ENCODE measurements at places on chromosomes 5 and 9.

DNA sequence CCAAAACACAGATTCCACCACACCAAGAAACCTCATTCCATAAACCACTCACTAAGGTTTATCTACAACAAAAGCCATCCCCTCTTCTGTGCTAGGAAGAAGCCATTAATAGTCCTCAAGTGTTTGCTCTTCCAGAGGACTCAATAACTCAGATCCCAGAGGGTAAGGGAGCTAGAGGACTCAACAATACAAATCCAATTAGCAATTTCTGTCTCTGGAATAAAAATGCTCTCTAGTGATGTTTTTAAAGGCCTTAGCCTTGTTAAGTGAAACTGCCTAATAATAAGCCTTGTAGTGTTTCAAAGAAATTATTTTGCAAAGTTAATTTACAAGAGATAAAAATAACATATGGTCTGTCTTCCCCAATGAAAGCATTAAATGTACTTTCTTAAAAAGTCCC lies 942.4 kb downstream of the CDH12 start:
- H3K36me3 ChIP-seq, result no peaks in the 10 kb centered on the region
- no peaks in the 10 kb centered on the region for H3K27me3 ChIP-seq
- H3K27ac ChIP-seq, result no peak overlapping the region
- H3K4me3 ChIP-seq, result no peak overlapping the region
- DNase-seq, result no peak
- no peaks in the 10 kb centered on the region for H3K4me1 ChIP-seq

DNA sequence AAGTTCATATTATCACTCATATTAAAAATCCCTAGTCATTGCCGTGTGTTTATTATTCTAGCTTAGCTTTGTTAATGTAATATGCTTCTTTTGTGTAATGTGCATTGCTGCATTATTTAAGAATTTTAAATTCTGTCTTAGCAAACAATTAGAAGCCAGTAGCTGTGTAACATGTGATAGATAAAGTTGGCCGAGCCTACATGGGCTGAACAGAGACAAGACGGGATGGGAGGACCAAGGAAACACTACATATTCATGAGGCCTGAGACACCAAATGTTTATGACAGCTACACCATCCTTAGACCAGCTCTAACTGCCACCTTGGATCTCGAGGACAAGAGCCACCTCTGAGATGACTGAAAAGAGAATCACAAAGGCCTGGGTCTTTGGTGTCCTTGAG lies 51.0 kb upstream of the COL15A1 start:
- DNase-seq, result no peak
- H3K36me3 ChIP-seq, result no peaks in the 10 kb centered on the region
- H3K4me3 ChIP-seq, result no peak overlapping the region
- no peaks in the 10 kb centered on the region for H3K27me3 ChIP-seq
- H3K27ac ChIP-seq, result no peak overlapping the region
- no peaks in the 10 kb centered on the region for H3K4me1 ChIP-seq

- H3K36me3 ChIP-seq, result no peaks in the 10 kb centered on the region
- no peaks in the 10 kb centered on the region for H3K4me1 ChIP-seq
- no peak within 1 kb of the TSS for H3K27ac ChIP-seq
- H3K27me3 ChIP-seq, result no peaks in the 10 kb centered on the region
- H3K4me3 ChIP-seq, result no peak within 1 kb of the TSS
Measured at GRCh38 chr5:139482050-139482889, at the start of gene STING1. STING1 (minus strand) TSS chr5:139482758; CDS start chr5:139481704, 1,054 bp downstream.

DNA sequence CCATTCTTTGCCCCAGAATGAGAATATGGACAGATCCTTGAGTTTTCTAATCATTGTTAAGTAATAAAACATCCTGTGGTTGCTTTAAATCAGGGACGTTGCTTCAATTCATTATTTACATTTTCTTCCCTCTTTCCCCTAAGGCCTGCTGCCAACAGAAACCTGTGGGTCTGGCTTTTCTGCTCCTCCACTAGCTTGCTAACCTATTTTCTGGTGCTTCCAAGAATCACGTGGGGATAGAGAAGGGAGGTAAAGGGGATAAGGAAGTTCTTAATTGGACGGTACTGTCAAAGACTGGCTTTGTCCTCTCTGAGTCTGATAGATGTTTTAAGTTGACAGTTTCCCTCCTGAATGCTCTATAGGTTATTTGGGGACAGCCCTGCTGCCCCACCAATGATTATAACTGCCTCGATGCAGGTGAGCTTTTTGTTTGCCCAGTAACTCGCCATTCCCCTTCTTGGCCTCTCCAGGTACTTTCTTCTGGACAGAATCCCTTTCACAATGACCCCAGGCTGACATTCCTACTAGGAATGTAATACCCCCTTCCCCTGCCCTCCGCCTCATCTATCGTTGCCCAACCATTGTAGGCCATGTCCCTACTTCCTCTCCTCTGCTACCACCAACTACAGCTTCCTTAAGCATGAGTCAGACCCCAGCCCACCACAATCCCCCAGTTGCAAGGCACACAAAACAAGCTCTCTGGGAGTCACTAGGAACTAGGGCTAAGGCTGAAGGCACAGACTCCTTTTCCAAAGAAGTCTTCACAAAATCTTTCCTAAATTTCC lies 19.9 kb upstream of the CPEB4 start:
- H3K36me3 ChIP-seq, result no peaks in the 10 kb centered on the region
- DNase-seq, result no peak
- no peak overlapping the region for H3K4me3 ChIP-seq
- no peaks in the 10 kb centered on the region for H3K27me3 ChIP-seq

DNA sequence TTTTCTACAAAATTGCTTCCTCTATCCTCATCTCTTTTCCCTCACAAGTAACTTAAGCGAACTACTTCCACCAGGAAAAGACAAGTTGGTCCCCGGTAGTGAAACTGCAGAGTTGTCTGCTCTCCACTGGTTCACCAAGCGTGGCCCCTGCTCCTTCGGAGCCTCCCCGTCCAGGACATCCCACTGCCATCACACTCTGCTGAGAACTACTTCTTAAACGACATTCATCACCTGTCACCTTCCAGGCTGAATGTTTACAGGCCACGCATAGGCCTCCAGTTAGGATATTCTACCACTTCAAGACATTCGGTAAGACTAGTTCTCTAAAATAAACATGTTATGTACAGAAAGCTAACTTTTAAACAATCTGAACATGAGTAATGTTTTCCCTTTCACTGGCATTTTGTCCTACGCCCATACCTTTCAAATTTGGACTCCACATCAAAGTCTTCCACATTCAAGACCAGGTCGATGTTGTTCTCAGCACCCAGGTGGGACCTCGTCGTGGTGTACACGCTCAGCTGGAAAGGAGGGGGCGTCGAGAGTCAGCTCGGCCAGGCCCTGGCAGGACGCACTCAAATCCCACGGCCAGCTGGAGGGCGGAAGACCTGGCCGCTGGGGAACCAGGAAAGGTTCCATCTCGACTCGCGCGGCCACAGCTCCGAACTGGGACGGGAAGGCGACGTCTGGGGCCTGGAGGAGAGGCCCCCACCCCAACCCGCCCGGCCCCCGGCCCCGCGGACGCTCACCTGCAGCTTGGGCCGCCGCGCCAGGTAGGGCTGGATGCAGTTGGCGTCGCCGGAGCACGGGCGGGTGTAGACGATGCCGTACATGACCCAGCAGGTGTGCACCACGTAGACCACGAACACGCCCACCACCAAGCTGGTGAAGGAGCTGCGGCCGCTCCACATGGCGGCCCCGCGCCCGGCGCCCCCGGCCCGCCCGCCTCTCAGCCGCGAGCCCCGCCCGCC lies 683 bp downstream of the CLPTM1L start:
- H3K27ac ChIP-seq, result no peak overlapping the region
- no peak for DNase-seq
- peaks cover 38% of the 10 kb centered on the region for H3K36me3 ChIP-seq
- H3K4me3 ChIP-seq, result peak overlapping the region; percentile 92
- H3K27me3 ChIP-seq, result no peaks in the 10 kb centered on the region

DNA sequence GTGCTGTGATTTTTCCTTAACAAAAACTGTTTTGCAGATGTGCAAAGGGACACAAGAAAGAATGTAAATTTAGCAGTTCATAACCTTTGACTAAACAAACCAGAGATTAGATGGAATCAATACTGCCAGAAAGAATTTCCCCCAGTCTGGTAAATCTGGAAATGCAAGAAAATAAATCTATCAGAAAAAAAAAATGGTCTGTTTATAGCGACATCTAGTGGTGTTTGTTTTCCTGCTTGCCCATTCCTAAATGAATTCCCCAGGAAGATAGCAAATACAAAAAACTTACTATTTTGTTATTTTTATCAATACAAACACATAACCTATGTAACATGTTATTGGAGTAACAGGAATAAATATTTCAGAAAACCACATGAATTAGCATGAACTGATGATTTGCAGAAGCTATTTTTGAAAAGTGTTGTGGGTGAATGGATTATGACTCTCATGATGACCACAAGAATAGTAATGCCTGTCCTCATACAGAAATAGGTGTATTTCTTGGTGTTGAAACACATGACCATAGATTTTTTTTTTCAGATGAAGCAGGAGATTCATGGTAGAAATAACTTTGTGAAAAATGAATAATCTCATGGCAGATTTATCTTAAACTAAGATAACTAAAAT lies 1703.8 kb downstream of the MAT2B start:
- H3K27ac ChIP-seq, result no peak overlapping the region
- no peaks in the 10 kb centered on the region for H3K27me3 ChIP-seq
- no peak overlapping the region for H3K4me3 ChIP-seq
- H3K36me3 ChIP-seq, result no peaks in the 10 kb centered on the region

All from H9 (cell line).